GM04504 (cell line): ENCODE measurements at places on chromosomes 2 and 18.

GRCh38 chr2:239339241-239339640, 61.6 kb downstream of the HDAC4 start:
- no peak for DNase-seq

- DNase-seq, result no peak
Observed at GRCh38 chr2:169865492-169865891, 38.2 kb downstream of the UBR3 start.

DNA sequence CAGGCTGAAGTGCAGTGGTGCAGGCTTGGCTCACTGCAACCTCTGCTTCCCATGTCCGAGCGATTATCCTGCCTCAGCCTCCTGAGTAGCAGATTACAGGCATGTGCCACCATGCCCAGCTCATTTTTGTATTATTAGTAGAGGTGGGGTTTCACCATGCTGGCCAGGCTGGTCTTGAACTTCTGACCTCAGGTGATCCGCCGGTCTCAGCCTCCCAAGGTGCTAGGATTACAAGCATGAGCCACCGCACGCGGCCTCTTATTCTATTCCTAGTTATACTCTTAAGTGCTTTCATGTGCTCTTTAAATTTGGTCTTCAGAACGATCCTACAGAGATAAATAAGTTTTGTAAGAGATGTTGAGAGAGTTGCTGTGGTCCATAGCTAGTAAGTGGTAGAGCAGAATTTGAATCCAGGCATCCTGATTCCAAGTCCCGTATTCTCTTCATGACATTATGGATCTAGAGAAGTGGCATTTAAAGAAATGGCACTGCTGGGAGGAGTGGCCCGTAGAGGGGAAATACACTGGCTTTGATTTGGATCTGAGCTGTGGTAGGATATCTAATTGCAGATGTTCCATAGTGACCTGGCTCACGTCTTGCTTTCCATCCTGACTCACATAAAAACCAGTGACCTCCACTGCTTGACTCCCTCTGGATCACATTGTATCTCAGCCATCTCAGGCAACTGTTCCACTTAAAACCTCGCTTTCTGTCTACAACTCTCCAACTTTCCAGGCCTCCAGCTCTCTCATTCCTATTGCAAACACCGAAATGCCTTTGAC, 22.8 kb upstream of the ME2 start:
- DNase-seq, result no peak

- peak; percentile 31 for DNase-seq
Observed at GRCh38 chr18:49898421-49898820, 85.1 kb upstream of the ACAA2 start.

- no peak for DNase-seq
Observed at GRCh38 chr18:58618822-58619595, 9.9 kb downstream of the ALPK2 start.

DNA sequence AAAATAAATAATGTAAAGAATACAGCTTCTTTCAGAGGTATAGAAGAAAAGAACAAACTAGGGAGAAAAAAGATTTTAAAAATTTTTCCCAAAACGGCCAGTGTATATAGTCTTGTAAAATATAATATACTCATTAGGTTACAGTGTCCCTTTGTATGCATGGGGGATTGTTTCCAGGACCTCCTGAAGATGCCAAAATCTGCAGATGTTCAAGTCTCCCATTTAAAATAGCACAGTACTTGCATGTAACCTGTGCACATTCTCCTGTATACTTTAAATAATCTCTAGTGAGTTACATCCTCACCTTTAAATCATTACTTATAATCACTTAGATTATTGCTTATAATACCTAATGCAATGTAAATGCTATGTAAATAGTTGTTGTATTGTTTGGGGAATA, 80.6 kb upstream of the LRRTM4 start:
- no peak for DNase-seq

DNA sequence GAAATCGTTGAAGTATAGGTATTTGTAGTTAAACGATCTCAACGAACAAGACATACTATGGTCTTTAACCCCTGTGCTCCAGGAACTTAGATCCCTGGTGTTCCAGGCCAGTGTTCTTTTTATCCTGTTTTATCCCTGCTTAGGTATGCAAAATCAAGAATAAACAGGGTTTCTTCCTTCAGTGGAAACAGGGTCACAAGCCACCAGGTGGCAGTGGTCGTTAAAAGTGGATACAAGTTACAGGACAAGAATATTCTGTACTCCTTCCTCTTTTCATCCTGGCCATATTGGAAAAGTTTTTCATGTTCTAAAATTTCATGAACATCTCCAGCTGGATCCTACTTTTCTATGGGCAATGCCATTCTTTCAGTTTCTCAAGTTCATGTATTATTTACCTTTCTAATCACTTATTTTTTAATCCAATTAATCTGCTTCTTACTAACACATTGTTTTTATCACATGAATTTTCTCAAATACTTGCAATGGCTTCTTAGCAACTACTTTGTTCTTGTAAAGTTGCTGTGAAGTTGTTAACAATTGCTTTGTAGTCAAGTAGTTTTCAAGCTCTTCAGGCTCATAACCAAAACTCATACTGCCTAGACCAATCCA, 16.4 kb upstream of the HNMT start:
- DNase-seq, result no peak

DNA sequence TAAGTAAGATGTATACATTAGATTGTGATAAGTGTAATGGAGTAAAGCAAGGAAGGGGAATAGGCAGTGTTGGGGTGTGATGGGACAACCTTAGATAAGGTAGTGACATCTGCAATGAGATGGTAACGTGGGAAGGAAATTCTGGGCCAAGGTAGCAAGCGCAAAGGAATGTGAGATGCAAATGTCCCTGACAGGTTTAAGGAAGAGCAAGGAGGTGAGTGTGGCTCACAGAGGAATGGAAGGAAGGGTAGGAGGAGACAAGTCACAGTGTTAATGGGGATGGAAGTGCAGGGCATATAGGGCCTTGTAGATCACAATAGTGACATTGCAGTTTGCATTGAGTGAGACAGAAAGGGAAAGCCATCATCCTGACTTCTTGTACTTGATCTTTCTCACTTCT, 170.9 kb upstream of the FAM98A start:
- DNase-seq, result no peak

DNA sequence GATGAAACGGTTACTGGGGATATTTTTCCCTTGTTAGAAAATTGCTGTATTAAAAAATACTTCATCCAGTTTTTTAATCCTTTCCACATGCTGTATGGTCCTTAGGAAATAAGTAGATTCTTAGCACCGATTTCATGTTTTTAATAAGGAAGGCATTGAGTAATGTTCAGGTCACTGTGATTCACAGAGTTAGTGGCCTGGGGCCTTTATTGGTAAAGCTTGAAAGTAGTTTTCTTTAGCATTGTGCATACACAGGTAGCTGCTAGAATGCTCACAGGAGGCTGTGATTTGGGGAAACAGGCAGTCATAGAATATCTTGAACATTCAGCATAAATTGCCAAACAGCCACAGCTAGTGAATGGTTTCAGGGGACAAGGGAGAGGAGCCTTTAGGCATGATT, 79.8 kb downstream of the XRCC5 start:
- DNase-seq, result no peak

DNA sequence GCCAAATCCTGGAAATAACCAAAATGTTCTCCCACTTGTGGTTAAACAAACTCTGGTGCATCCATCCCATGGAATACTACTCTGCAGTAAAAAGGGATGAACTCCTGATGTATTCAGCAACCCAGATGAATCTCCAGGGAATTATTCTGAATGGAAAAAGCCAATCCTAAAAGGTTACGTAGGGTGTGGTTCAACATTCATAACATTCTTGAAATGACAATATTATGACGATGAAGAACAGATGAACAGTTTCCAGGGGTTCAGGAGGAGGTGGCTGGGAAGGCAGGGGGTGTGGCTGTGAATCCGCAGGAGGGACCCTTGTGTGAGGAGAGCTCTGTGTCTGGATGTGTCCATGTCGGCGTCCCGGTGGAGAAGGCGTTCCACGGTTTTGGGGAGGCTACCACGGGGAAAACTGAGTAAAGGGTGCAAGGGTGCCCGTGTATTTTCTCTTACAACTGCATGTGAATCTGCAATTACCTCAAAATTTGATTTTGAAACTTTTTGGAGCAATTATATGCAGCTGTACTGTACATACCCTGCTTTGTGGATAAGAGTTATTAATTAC, 47.3 kb downstream of the KCNG2 start:
- no peak for DNase-seq

- DNase-seq, result no peak
Observed at GRCh38 chr2:230968921-230969658, 26.8 kb upstream of the SPATA3 start.

GRCh38 chr2:240383871-240384700, 51.4 kb upstream of the GPC1 start:
- no peak for DNase-seq

- DNase-seq, result no peak
Observed at GRCh38 chr18:77144046-77144445, 11.5 kb upstream of the MBP start.

- DNase-seq, result no peak
Observed at GRCh38 chr2:231764124-231764523, 17.0 kb downstream of the PDE6D start.
